ENCODE measurements at places on chromosomes 7 and 10.

- no peak for DNase-seq
These were observed 8.9 kb downstream of the PNLIP start for GRCh38 chr10:116554628-116555027.

DNA sequence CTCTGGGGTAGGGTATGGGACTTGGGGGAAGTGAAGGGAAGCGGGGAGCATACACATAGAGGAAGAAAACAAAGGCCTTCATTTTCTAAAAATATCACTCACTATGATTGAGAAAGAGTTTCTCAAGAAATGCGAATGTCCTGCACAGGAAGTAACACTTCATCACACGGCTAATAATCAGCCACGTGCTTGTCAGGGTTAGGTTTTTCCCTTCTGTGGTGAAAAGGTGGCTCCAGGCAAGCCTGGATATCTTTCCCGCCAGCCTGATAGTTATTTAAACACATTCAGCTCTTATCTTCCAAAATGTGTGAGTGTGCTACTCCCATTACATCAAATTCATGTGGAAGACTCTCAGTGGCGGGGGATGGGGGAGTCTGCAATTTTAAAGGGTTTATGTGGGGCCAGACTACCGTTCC lies 166.4 kb upstream of the ADO start:
- no peak for DNase-seq

- no peak for DNase-seq
These were observed 113.4 kb upstream of the TCERG1L start for GRCh38 chr10:131424836-131425491.

- no peak for DNase-seq
These were observed 193.4 kb upstream of the STEAP4 start for GRCh38 chr7:88500131-88500530.

GRCh38 chr10:130774871-130775270 lies 536.6 kb downstream of the TCERG1L start:
- no peak for DNase-seq

GRCh38 chr7:92010215-92010614 lies 69.6 kb downstream of the AKAP9 start:
- DNase-seq: no peak

- no peak for DNase-seq
These were observed 338.8 kb downstream of the NRG3 start for GRCh38 chr10:82213784-82214183.

GRCh38 chr10:74681917-74682627 lies 144.3 kb upstream of the KAT6B start:
- DNase-seq: no peak

DNA sequence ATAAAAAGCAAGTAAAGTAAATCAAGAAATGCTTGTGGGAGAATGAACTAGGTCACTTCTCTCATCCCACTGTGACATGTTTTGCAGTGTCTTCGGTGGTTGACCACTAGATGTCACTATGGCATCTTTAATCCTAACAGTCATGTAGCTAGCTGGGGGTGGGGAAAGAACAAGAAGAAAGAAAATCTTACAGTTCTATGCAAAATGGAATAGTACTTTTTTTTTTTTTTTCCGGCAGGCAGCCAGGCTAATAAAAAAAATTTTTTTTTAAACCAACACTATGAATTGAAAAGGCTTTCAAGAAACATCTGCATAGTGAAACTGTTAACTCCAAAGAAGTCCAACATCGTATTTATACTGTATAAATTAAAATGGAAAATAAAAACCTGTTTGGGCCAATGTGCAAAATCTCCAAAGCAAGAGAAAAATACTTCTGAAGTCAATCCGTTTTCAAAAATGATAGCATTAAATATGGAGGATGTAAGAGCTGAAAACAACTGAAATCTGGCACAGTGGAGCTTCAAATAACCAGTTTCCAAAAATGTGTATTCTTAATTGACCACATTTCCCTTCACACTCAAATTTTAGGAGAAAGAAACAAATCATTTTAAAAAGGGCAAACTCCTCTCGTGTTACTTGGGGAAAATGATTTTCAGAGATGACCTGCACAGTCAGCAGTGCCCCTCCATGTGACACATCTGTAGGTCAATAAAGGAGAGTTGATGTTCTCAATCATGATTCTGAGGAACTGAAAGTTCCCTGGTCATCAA lies 38.5 kb downstream of the CDK1 start:
- peak; percentile 43 for DNase-seq

- DNase-seq: no peak
These were observed 5.3 kb downstream of the VAX1 start for GRCh38 chr10:117132751-117133231.

GRCh38 chr7:157692460-157693011 lies 355.7 kb downstream of the DNAJB6 start:
- no peak for DNase-seq

DNA sequence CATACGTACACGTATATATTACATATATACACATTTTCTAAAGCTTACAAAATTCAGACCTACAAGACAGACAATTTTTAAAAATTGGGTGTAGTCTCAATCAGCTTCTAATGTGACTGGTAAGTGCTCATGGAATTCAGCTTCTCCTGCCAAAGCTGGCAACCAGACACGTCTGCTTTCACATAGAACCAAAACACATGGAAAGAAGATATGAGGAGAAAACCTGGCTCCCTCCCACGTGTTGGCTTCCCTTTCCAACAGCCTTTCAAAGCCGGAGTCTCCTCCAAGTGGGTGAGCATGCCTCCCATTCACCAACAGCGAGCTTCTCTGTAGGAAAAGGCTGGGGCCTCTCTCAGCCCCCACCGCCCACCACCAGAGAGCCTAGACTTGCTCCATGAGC lies 33.4 kb downstream of the CDCA7L start:
- no peak for DNase-seq

- no peak for DNase-seq
These were observed 99.1 kb downstream of the ZNF680 start for GRCh38 chr7:64463636-64464375.

- peak; percentile 17 for DNase-seq
These were observed 107.0 kb upstream of the BTBD16 start for GRCh38 chr10:122164023-122164601.

- no peak for DNase-seq
These were observed 4.7 kb downstream of the CASD1 start for GRCh38 chr7:94514140-94514889.

DNA sequence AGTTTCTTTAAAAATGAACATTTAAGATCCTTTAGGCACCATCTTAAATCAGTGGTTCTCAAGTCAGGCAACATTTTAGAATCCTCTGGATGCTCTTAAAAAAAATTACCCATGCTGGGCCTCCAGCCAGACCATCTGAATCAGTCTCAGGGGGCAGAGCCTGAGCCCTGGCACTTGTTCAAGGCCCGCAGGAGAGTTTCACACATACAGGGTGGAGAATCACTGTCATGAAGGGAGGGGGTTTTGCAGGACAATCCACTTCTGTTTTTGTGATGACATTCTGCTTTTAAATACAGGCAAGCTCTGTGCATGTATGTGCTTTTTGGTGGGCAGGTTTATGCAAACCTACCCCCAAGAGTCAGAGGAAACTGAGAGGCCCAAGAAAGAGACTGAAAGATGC lies 268.6 kb downstream of the SEC23IP start:
- DNase-seq: no peak

DNA sequence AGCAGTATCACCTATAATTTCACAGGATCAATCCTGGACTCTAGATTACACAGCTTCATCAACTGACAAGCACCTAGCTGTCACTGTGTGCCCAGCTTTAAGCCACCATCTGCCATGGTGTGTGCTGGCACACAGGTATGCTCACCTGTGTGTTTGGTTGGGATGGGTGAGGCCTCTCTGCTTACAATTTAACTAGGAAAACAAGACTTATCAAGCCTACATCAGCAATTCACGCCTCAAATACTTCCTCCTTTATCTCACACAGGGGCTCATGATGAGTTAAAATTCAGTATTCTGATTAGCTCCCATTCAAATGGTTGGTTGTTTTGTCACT lies 608.2 kb downstream of the PARD3 start:
- DNase-seq: peak; percentile 55

DNA sequence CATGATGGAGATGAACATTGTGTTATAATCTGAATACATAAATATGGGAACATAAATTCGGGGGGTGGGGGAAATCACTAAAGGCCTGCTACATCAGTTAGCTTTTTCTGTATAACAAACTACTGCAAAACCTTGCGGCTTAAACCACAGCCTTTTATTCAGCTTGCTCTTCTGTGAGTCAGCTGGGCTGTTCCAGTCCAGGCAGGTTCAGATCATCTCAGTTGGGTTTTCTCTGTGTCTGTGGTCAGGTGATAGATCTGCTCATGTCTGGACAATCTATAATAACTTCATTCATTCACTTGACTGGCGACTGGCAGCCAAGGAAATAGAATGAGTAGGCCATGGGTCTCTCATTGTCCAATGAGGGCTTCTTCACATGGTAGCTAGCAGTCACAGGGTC lies 23.5 kb downstream of the HTR7 start:
- DNase-seq: no peak

- DNase-seq: no peak
These were observed 43.3 kb downstream of the CNOT4 start for GRCh38 chr7:135466442-135467206.

DNA sequence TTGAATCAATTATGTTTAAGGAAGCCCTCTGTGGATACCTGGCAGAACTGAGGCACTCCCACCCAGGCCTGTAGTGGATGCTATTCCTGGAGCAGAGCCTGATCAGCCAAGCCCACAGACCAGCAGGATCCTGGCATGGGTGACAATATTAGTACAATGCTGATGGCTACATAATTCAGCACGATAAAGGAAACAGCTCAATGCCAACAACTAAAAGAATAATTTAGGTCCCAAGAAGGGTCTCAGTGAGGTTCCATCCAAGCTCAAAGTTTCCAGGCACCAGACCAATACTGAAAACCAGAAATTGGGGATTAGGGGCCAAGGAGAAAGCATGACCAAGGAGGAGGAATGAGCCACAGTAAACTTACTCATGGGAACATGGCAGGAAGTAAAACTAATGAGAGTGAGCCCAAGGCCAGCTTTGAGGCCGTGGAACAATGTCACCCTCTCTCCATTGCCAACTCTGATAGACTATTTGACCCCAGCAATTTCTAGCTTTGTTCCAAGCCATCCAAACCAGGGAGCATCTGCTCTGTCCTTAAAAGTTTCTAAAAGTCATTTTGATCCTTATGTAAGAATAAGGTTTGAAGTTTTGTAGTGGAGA lies 1082.4 kb downstream of the KCNMA1 start:
- no peak for DNase-seq

- DNase-seq: no peak
These were observed 31.3 kb downstream of the PIP4K2A start for GRCh38 chr10:22683140-22683389.
